HFFc6 (cell line): ENCODE measurements at places on chromosomes 4 and X. TPM values are rescaled to one million over a fixed set of nuclear protein-coding genes. Genes with fewer than 3 reads are reported as not detected.

Gene SMIM31
- total RNA-seq, result not detected in 3 replicates

GRCh38 chrX:147899379-147900114 lies 12.2 kb upstream of the FMR1 start:
- no peak overlapping the region for H3K27ac ChIP-seq
- H3K36me3 ChIP-seq, result no peaks in the 10 kb centered on the region
- H3K4me3 ChIP-seq, result no peak overlapping the region
- no peaks in the 10 kb centered on the region; the same call in 1 of the 2 replicates for H3K27me3 ChIP-seq
- no peak for DNase-seq
- H3K4me1 ChIP-seq, result no peaks in the 10 kb centered on the region

Gene SAGE1
- total RNA-seq, result not detected in 3 replicates

DNA sequence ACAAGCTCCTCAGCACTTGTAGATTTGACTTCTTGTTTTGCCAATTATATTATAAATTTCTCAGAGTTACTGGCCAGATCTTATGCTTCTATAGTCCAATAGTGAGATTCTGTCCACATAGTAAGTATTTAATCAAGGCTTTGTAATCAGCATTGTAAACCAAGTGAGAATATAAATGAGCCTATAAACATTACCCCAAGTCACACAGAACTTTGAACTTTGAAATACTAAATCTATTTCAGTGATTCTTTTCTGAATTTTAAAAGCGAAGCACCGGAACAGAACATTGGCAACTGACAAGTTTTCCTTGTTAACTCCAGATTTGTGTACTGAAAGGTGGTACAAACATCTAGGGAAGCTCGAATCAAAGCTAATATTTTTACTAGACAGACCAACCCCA lies 37.2 kb downstream of the PPM1K start:
- H3K27me3 ChIP-seq, result peaks cover 12% of the 10 kb centered on the region
- H3K4me1 ChIP-seq, result no peaks in the 10 kb centered on the region
- no peak for DNase-seq
- no peaks in the 10 kb centered on the region for H3K36me3 ChIP-seq
- H3K27ac ChIP-seq, result no peak overlapping the region
- no peak overlapping the region for H3K4me3 ChIP-seq

DNA sequence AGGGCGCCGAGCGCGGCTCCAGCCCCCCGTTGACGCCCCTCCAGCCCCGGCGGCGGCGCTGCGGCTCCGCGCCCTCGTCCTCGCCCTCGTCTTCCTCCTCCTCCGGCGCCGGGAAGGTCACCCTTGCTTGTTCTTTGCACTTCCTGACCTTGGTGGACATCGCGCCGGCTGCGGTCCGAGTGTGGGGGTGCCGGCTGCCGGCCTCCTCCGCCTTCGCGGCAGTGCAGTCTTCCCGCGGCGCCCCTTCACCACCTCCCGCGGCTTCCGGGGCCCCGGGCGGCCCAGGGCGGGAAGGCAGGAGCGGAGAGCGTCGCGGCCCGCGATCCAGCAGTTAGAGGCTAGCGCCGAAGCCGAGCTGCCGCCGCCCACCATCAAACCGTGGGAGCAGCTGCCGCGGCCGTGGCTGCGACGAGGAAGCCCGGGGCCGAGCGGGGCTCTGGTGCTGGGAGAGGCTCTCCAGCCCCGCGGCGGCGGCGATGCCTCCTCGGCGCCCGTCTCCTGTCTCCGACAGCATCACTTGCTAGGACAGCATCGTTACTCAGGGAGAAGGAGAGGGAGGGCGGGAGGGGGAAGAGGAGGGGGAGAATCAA lies at the start of gene TRPC3:
Gene TRPC3 (minus strand): TSS at position 540 of the 590 bp plus-strand sequence. CDS start 380 bp downstream, at position 160.
- peak within 1 kb of the TSS; percentile 89 for H3K4me3 ChIP-seq
- no peaks in the 10 kb centered on the region for H3K36me3 ChIP-seq
- H3K27me3 ChIP-seq, result peaks cover 32% of the 10 kb centered on the region
- peaks cover 9% of the 10 kb centered on the region for H3K4me1 ChIP-seq
- DNase-seq, result no peak
- H3K27ac ChIP-seq, result no peak within 1 kb of the TSS

DNA sequence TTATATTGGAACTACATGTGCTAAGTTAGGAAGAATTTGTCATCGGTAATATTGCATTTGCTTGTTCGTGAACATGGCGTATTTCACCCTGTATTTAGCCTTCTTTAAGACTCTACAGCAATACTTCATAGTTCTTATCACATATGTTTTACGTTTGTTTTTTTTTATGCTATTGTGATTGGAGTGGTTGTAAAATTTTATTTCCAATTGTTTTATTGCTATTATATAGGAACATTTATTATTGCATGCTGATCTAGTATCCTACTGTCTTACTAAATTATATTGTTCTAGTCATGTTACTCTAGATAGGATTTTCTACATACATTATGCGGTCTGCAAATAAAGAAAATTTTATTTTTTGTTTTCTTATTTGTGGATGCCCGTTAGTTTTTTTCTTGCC lies 107.4 kb downstream of the KDM6A start:
- no peak for DNase-seq
- no peaks in the 10 kb centered on the region for H3K27me3 ChIP-seq
- peaks cover 4% of the 10 kb centered on the region for H3K36me3 ChIP-seq
- H3K4me3 ChIP-seq, result no peak overlapping the region

DNA sequence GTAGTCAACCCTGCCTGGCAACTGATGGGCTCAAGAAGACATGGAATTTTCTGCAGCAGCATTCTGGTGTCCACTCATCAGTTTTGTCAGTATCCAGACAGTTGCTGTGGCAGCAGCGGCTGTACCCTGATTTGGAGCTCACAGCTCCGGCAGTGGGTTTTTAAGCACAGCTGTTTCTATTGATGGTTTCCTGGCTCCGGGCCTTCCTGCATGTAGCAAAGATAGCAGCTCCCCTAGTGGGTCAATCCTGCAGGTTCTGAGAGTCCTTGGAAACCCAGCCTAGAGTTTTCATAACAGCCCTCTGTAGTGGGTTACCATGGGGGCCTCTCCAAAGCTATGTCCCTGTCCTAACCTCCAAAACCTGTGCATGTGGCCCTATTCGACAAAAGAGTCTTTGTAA lies 84.0 kb upstream of the ATP6AP2 start:
- peaks cover 4% of the 10 kb centered on the region; the same call in 1 of the 2 replicates for H3K27me3 ChIP-seq
- no peaks in the 10 kb centered on the region for H3K36me3 ChIP-seq
- H3K27ac ChIP-seq, result no peak overlapping the region
- peaks cover 5% of the 10 kb centered on the region; the same call in 1 of the 2 replicates for H3K4me1 ChIP-seq
- peak; percentile 4 for DNase-seq

DNA sequence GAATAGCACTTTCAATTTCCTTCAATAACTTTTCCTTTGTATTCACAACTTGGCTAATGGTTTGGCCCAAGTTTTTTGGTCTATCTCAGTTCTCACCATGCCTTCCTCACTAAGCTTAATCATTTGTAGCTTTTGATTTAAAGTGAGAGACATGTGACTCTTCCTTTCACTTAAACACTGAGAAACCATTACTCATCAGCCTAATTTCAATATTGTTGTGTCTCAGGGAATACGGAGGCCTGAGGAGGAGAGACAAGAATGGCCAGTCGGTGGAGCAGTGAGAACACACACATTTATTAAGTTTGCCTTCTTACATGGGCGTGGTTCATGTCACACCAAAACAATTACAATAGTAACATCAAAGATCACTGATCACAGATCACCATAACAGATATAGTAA lies 56.7 kb downstream of the TSPAN5 start:
- H3K27me3 ChIP-seq, result no peaks in the 10 kb centered on the region; the same call in 1 of the 2 replicates
- H3K27ac ChIP-seq, result peak overlapping the region; percentile 53
- peaks cover 56% of the 10 kb centered on the region for H3K36me3 ChIP-seq
- peaks cover 69% of the 10 kb centered on the region for H3K4me1 ChIP-seq
- DNase-seq, result peak; percentile 60
- H3K4me3 ChIP-seq, result peak overlapping the region; percentile 6

GRCh38 chrX:40628506-40628905 lies 5.3 kb downstream of the MPC1L start:
- no peak overlapping the region for H3K4me3 ChIP-seq
- DNase-seq, result no peak
- peaks cover 13% of the 10 kb centered on the region for H3K36me3 ChIP-seq
- H3K27me3 ChIP-seq, result no peaks in the 10 kb centered on the region
- H3K4me1 ChIP-seq, result no peaks in the 10 kb centered on the region
- H3K27ac ChIP-seq, result no peak overlapping the region

Gene APELA
- total RNA-seq, result not detected in 3 replicates

- no peak overlapping the region for H3K27ac ChIP-seq
- no peak overlapping the region for H3K4me3 ChIP-seq
- H3K4me1 ChIP-seq, result no peaks in the 10 kb centered on the region
- H3K27me3 ChIP-seq, result no peaks in the 10 kb centered on the region; the same call in 1 of the 2 replicates
- no peak for DNase-seq
Measured at GRCh38 chrX:44306356-44306755, 37.1 kb downstream of the EFHC2 start.

Gene SPANXA2
- 0.54 to 212 TPM (median 0.67 TPM) in 3 replicates for total RNA-seq

- H3K4me1 ChIP-seq, result 0 out of 2 replicates have a peak, but pooled peaks cover 12% of the 10 kb centered on the region
- DNase-seq, result no peak
- H3K27ac ChIP-seq, result no peak overlapping the region
- no peak overlapping the region for H3K4me3 ChIP-seq
- H3K27me3 ChIP-seq, result no peaks in the 10 kb centered on the region; the same call in 1 of the 2 replicates
Measured at GRCh38 chr4:139858436-139859205, 193.0 kb downstream of the MGST2 start.

Gene SLC9B2
- 17.6 to 22.2 TPM (median 19.2 TPM) in 3 replicates for total RNA-seq

GRCh38 chrX:23434356-23434884 lies 99.8 kb downstream of the PTCHD1 start:
- no peak overlapping the region for H3K27ac ChIP-seq
- H3K36me3 ChIP-seq, result no peaks in the 10 kb centered on the region
- DNase-seq, result peak; percentile 0
- no peaks in the 10 kb centered on the region for H3K4me1 ChIP-seq
- H3K4me3 ChIP-seq, result no peak overlapping the region

DNA sequence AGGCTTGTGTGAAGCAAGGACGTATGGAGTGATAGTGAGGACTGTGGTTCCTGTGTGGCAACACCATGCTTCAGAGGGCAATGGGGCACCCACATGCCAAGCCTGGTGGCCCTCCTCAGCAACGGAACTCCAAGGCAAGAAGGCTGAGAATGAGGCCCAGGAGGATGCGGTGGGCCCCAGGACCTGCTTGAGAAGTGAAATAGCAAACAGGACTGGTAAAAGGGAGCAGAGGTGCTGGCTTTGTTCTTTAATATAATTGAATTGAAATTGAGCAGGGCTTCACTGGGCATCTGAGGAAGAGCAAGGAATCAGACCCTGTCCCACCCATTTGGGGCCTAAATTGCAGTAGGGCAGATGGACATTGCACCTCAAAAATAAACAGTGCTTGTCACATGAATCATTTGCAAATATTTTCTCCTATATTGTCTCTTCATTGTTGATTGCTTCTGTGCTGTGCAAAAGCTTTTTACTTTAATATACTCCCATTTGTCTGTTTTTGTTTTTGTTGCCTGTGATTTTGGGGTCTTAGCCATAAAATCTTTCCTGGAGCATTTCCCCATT lies 2.3 kb downstream of the TMEM187 start:
- no peak for DNase-seq
- peaks cover 2% of the 10 kb centered on the region for H3K27me3 ChIP-seq
- H3K36me3 ChIP-seq, result peaks cover 4% of the 10 kb centered on the region
- H3K4me1 ChIP-seq, result peaks cover 13% of the 10 kb centered on the region; the same call in 1 of the 2 replicates
- H3K4me3 ChIP-seq, result no peak overlapping the region
- H3K27ac ChIP-seq, result no peak overlapping the region

Gene NRK
- total RNA-seq, result not detected in 2 replicates

GRCh38 chr4:149531861-149532260 lies 283.8 kb downstream of the IQCM start:
- no peaks in the 10 kb centered on the region for H3K36me3 ChIP-seq
- H3K4me3 ChIP-seq, result no peak overlapping the region
- DNase-seq, result no peak
- H3K27ac ChIP-seq, result no peak overlapping the region
- no peaks in the 10 kb centered on the region for H3K4me1 ChIP-seq

- no peak overlapping the region for H3K4me3 ChIP-seq
- H3K27ac ChIP-seq, result no peak overlapping the region
- no peaks in the 10 kb centered on the region; the same call in none of the 2 replicates for H3K27me3 ChIP-seq
Measured at GRCh38 chr4:16991450-16991849, 93.0 kb upstream of the LDB2 start.

DNA sequence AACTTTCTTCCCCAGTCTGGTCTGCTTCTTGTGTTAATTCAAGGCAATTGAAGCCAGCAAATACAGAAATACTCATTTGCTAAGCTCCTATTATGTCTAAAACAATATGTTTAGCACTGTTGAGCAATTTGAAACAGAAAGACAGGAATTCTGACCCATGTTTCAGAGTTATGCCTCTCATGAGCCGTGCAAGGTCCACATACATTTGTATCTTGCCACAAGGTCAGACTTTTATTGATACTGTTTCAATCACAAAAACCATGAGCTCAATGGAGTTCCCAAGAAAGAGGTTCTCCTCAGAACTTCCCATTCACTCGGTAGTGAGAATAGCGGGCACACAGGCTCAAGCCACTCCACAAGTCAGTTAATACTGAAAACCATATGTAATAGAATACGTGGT lies 47.6 kb upstream of the SPRY1 start:
- no peak overlapping the region for H3K27ac ChIP-seq
- H3K36me3 ChIP-seq, result no peaks in the 10 kb centered on the region
- H3K4me1 ChIP-seq, result peaks cover 20% of the 10 kb centered on the region
- H3K27me3 ChIP-seq, result no peaks in the 10 kb centered on the region; the same call in 1 of the 2 replicates
- no peak for DNase-seq

Gene GDPD2
- not detected in 2 replicates for total RNA-seq

DNA sequence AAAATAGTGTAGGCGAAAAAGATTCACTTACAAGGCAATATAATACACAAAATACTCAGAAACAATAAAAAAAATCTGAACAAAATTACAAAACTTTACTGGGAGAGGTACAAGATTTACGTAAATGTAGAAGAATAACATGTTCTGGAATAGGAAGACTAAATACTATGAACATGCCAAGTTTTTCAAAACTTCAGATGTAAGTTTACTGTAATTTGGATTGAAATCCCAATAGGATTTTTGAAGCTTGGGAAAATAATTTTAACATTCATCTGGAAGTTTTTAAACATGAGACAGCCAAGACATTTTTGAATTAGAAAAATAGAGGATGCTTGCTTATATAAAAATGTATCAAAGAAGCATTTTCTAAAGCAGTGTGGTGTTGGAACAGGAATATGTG lies 30.5 kb upstream of the CT83 start:
- no peaks in the 10 kb centered on the region for H3K27me3 ChIP-seq
- H3K27ac ChIP-seq, result no peak overlapping the region
- H3K4me3 ChIP-seq, result no peak overlapping the region

GRCh38 chr4:180617196-180617595 lies 1626.0 kb upstream of the TENM3 start:
- H3K4me1 ChIP-seq, result no peaks in the 10 kb centered on the region
- no peaks in the 10 kb centered on the region for H3K36me3 ChIP-seq
- H3K27ac ChIP-seq, result no peak overlapping the region
- no peaks in the 10 kb centered on the region for H3K27me3 ChIP-seq
- no peak overlapping the region for H3K4me3 ChIP-seq
- no peak for DNase-seq

Gene ARSJ
- total RNA-seq, result 33.4 to 42.2 TPM (median 34.9 TPM) in 3 replicates

- no peaks in the 10 kb centered on the region for H3K27me3 ChIP-seq
- peaks cover 20% of the 10 kb centered on the region for H3K4me1 ChIP-seq
- H3K36me3 ChIP-seq, result no peaks in the 10 kb centered on the region
- H3K4me3 ChIP-seq, result peak overlapping the region; percentile 90
- H3K27ac ChIP-seq, result peak overlapping the region; percentile 81
- DNase-seq, result no peak
Measured at GRCh38 chrX:3699821-3700381, 13.5 kb downstream of the PRKX start.

Gene SLC10A4
- total RNA-seq, result not detected in 3 replicates
